ENCODE measurements at places on chromosomes 16 and 17.

DNA sequence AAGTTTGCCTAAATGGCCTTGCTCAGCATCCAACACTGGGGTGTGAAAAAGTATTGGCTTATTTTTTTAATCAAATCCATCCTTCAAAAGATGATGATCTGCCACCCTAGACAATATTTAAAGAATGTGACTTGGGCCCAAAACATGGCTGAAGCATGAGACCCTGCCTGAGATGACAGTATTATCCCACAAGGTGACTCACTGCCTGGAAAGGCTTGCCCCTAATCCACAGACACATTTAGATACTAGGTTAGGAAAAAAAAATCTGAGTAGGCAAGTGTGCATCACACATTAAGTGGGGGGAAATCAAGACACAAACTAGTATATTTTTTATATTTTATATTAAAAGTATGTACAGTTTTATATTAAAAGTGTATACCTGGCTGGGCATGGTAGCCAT, 38.4 kb downstream of the TOM1L2 start:
- no peak for DNase-seq

DNA sequence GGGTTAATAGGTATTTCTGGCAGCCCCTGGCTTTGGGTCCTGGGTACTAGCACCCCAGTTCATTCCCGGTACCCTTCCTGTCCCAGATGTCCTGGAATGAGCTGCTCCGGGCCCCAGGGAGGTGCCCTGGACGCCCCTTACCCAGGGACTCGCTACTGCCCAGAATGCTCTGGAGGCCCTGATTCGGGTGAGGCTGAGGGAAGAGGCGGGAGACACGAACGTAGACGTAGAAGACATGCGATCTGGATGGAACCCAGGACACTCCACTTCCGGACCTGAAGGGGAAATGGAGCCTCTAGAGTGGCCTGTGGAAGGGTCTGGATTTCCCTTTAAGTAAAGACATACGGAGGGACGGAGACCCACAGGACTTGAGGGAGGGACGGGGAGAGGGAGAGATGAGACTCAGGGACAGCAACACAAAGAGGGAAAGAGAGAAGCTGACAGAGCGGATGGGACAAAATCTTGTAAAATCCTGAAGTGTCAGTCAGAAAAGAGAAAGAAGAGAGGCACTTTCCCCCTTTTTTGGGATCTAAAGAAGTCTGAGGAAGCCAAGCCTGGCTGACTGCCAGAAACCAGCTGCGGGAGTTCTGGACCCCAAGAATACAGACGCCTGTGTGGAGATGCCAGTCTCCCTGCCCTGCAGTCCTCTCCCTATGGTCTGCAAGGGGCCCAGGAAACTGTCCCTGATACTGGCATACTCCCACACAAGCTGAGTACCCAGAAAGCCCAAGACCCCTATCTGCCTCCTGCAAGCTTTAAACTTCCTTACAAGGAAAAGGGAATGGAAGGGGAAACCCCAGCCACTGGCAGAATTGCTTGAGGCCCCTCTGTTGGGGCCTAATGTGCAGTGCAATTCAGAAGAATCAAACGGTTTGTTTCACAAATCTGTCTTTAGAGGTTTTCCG, 1.0 kb upstream of the HOXB13 start:
- no peak for DNase-seq

DNA sequence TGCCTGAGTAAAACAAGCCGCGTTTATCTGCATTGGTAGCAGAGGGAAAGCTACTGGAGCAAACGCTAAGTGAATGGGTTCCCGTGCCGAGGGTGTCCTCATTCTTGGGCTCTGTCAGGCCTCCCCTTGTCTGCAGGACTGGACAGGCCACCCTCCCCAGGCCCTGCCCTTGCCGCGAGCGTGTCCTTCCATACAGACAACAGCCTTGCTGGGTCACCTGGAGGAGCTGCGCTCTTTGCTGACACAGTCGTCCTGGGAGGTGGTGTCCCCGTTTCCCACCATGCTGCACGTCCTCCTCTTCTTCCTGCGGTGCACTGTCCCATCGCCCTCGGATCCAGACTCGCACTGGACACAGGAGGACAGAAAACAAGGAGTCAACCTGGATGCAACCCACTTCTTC, 7.8 kb upstream of the MXRA7 start:
- DNase-seq = no peak

- no peak for DNase-seq
These were observed 123.0 kb downstream of the MSI2 start for GRCh38 chr17:57379237-57379894.

DNA sequence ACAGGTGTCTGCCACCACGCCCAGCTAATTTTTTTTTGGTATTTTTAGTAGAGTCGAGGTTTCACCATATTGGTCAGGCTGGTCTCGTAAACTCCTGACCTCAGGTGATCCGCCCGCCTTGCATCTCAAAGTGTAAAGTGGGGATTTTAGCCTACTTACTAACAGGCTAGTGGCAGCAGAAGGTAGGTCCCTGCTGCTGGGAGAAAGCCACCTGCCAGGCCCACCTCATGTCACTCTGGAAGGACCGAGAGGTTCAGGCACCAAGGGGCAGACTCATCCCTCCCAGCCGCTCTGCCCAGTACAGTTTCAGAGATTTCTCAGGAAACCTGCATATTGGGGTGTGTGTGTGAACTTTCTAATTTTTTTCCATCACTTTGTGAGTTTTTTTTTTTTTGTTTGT, 2.1 kb upstream of the RCVRN start:
- no peak for DNase-seq

GRCh38 chr16:11066261-11066870, 122.0 kb downstream of the CLEC16A start:
- no peak for DNase-seq

GRCh38 chr17:66507982-66508760, 205.8 kb downstream of the PRKCA start:
- DNase-seq = no peak

- DNase-seq = no peak
These were observed 77.5 kb upstream of the NACA2 start for GRCh38 chr17:61668486-61668885.

DNA sequence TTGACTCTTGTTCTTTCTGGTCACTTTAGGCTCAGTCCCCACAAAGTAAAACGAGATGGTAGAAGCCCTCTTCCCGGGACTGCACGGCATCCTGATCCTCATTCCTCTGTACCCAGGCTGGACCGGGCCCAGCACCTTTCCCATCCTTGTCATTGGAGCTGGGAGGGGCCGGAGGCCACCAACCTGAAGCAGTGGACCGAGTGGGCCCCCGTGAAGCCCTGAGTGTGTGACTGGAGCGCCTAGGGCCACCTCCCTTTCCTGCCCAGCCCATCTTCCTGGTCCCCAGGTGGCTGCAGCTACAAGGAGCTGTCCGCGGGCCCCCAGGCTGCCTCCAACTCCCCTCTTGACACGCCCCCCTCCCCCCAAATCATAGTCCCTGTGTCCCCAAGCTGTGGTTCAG, 17.1 kb upstream of the CD300A start:
- no peak for DNase-seq

- no peak for DNase-seq
These were observed 931.9 kb upstream of the SOX9 start for GRCh38 chr17:71188811-71189492.

GRCh38 chr16:79045191-79045590, 555.3 kb downstream of the MAF start:
- DNase-seq = no peak

DNA sequence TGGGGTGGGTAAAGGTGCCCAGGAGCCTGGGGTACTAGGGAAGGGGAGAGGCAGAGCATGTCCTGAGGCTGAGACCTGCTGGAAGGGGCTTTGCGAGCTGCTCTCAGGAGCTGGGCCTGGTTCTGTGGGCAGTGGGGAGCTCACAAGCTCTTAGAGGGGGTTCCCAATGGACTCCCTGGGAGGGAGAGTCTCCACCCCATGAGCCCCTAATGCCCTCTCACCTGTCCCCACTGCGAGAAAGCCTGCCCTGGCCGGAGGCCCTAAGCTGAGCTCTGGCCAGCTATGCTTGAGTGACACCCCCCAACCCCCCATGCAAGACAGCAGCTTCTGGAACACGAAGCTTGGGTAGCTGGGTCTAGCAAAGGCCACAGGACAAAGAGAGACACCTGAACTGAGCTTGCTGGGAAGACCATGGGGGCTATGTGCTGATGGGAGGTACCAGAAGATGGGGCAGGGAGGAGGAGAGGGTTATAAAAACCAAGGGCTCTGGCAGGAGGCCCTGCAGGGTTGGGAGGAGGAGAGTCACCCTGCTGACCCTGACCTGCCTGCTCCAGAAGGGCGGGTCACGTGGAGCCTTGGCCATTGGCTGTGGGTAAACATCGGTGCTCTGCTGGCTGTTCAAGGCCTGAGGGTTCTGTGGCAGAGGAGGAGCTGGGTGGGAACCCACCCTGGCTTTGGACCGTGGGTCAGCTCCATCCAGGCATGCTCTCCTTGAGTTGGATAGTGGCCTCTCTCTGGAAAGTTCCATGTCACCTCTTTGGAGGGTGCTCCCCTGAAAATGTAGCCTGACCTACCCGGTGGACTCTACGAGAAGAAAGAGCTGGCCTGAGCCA, 106.7 kb downstream of the RAB11FIP4 start:
- DNase-seq = no peak

DNA sequence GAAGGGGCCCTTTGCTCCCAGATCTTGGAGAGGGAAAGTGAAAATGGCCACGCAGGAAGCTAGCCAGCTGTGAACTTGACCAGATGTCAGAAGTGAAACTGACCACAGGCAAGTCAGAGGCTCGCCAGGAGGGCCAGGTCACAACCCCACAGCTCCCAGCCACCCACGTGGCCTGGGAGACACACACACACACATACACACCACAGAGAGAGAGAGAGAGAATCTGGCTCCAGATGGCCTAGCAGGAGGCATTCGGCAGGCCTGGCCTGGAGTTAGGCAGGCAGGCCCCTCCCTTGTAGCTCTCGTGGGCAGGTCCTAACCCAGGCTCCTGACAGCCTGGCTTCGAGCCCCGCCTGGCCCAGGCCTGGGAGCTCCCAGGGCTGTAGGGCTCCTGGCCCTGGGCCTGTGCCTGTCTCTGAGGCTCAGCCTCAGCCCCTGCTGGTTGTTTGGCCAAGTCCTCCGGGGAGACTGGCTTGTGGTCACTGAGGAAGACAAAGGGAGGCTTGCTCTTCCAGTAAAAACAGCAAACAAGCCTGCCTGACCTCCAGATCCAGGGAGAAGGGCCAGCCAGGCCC, 20.2 kb downstream of the NGFR start:
- no peak for DNase-seq

DNA sequence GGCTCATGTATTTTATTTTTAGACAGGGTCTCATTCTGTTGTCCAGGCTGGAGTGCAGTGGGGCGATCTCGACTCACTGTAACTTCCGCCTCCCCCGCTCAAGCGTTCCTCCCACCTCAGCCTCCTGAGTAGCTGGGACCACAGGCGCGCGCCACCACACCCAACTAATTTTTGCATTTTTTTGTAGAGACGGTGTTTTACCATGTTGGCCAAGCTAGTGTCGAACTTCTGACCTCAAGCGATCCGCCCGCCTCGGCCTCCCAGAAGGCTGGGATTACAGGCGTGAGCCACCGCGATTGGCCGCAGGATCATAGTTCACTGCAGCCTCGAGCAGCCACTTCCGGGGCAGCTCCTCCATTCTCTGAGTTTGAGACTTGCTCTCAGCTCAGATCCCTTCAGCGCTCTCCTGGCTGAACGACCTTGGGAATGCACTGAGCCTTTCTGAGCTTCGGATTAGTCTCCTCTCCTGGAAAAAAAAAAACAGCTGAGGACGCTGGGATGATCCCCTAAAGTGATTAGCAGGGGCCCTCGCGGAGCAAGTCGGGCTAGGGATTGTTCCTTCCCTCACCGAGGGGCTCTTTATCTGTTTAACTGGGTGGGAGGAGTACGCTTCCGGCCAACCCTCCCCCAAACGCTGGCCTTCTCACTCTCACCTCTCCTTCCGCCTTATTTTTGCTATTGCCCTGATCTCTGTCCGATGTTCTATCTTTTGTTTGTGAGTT, 1.1 kb upstream of the PKMYT1 start:
- no peak for DNase-seq

DNA sequence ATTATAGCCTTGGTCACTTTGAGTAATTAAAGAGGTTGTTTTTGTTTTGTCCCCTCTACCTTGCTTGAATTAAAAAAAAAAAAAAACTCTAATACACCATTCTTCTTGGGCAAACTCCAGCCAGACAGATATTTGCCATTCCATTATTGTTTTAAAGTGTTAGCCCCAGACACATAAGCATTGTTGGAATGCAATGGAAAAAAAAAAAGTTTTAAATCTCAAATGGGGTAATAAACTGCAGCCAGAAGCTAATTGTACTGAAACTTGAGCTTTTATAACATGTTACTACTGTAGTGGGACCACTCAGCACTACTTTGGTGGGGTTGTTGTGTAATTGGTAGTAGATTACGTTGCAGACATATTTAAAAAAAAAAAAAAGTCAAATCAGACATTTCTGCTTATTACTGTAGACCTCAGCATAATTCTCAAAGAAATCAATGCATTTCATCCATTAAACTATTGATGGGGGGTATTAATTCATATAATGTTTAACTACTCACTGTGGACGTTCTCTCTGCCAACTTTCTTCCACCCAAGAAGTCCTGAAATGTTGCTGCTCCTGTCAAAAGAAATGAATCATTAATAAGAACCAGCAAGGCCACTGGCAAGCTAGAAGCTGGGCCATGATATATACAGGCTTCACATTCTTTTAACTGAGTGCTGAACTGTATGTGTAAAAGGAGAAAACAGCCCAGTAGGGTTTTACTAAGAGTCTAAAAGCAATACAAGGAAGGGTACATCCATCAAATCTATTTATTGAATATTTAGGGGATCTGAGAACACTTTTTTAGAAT, 626.6 kb upstream of the SOX9 start:
- DNase-seq = no peak

GRCh38 chr17:51613255-51613654, 352.9 kb downstream of the UTP18 start:
- no peak for DNase-seq

GRCh38 chr17:58323366-58324055, 5.1 kb downstream of the TSPOAP1 start:
- DNase-seq = no peak

GRCh38 chr16:30179931-30180330, 3.5 kb upstream of the CORO1A start:
- no peak for DNase-seq

GRCh38 chr16:67397036-67397801, 3.9 kb upstream of the TPPP3 start:
- no peak for DNase-seq

- DNase-seq = no peak
These were observed 82.1 kb downstream of the VPS53 start for GRCh38 chr17:632560-632959.

- DNase-seq = no peak
These were observed 87.5 kb upstream of the WSB1 start for GRCh38 chr17:27206447-27206846.

DNA sequence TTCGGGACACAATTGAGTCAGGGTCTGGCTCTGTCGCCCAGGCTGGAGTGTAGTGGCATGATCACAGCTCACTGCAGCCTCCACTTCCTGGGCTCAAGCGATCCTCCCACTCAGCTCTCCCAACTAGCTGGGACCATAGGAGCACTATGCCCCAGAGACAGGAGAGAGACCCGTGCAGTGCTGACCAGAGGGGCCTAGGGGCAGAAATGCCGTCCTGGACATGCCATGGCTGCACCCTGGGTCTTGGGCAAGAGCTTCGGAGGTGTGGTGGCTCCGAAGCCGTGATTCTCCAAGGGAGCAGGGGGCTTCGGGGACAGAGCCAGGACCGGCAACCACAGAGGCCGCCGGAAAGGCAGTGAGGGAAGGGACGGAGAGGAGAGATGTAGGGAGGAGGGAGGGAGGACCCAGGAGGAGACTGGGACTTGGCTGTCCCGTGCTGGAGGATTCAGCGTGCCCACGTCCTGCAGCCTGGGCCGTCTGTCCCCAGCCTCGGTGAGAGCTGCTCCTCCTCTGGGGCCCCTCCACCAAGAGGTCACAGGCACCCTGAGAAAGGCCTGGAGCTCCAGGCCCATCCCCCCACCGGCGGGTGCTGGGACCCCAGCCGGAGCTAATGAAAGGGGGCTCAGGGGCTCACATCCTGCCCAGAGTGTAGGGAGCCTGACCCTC, 21.9 kb downstream of the TPSD1 start:
- no peak for DNase-seq

Data from NCI-H187 treated with DMSO at 0.1 percent for 48 hours (cell line).